NCI-H1092 treated with DMSO at 0.1 percent for 48 hours (cell line): ENCODE measurements at places on chromosomes 5 and 9.

DNA sequence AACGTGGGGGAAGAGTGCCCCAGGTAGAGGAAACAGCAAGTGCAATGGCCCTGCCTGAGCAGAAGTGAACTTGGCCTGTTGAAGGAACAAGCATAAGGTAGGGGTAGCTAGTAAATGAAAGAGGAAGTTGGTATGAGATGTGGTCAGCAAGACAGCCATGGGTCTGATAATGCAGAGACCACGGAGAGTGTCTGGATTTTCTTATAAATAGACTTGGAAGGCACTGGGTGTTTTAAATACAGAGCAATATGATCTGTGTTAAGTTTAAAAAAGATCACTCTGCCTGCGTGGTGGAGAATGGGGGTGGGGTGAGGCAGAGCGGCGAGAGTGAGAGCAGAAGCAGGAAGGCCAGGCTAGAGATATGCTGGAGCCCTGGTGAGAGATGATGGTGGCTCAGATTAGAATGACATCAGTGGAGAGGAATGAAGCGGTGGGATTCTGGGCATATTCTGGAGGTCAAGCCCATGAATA, 4.2 kb downstream of the ADAM19 start:
- DNase-seq = no peak

- no peak for DNase-seq
Measured at GRCh38 chr9:38309324-38310195, 82.9 kb upstream of the ALDH1B1 start.

GRCh38 chr5:757346-757930, 27.1 kb downstream of the ZDHHC11B start:
- DNase-seq = no peak

- no peak for DNase-seq
Measured at GRCh38 chr9:121453232-121453892, 46.3 kb downstream of the GGTA1 start.
